ENCODE measurements at places on chromosomes 5 and 9. TPM values are rescaled to one million over a fixed set of nuclear protein-coding genes. Genes with fewer than 3 reads are reported as not detected.

- DNase-seq, result no peak
Measured at GRCh38 chr5:156834916-156835315, 15.2 kb upstream of the PPP1R2B start.

GALNT12 gene
- total RNA-seq, result 2.7 TPM

PCDHGA4 gene
- total RNA-seq, result 8.2 TPM

GRCh38 chr5:113293975-113294310, 140.8 kb downstream of the TSSK1B start:
- no peak for DNase-seq

- DNase-seq, result no peak
Measured at GRCh38 chr9:2138646-2139045, 123.5 kb downstream of the SMARCA2 start.

COL27A1 gene
- 3.9 TPM for total RNA-seq

- no peak for DNase-seq
Measured at GRCh38 chr5:172079876-172080275, 73.4 kb upstream of the FBXW11 start.

AK1 gene
- 121 TPM for total RNA-seq

GRCh38 chr5:142385194-142385593, 60.4 kb upstream of the SPRY4 start:
- no peak for DNase-seq

GRCh38 chr9:6133346-6134063, 82.1 kb upstream of the IL33 start:
- no peak for DNase-seq

DNA sequence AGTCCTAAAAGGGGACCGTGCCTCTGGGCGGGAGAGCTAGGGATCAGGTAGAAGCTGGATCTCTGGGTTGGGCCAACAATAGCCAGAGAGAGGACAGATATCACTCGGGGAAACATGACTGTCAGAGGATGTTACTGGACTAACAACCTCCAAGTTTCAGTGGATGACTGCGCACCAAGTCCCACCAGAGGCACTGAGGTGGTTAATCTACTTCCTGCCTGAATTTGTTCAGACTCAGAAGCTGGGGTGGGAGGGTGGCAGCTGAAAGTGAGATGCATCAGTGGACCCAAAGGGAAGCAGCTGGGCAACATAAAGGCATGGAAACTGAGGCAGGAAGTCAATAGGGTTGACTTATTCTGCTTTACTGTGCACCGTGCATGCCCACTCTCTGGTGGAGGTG, 130.1 kb upstream of the SLC44A1 start:
- DNase-seq, result no peak

GRCh38 chr5:66179297-66180051, 35.4 kb downstream of the SREK1 start:
- no peak for DNase-seq

GRCh38 chr5:113427871-113428574, 6.8 kb downstream of the TSSK1B start:
- DNase-seq, result peak; percentile 67

- DNase-seq, result no peak
Measured at GRCh38 chr5:163339148-163339547, 98.2 kb upstream of the CCNG1 start.

- DNase-seq, result no peak
Measured at GRCh38 chr5:143354025-143354424, 49.5 kb downstream of the NR3C1 start.

- no peak for DNase-seq
Measured at GRCh38 chr9:115393976-115394775, 276.2 kb upstream of the TNC start.

PRSS3 gene
- total RNA-seq, result not detected

SPINK5 gene
- 7.5 TPM for total RNA-seq

DNA sequence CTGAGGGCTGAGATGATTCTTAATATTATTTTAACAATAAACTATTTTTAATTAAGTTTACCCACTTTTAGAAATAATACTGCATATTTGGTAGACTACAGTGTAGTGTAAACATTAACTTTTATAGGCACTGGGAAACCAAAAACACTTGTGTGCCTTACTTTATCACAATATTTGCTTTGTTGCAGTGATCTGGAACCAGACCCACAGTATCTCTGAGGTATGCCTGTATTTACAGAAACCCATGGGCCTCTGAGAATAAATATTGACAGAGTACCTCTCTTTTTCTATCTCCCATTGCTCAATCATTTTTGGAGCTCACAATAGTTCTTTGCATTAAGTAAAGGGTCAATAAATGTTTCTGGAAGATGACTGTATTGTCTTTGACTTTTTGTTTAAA, 73.3 kb downstream of the SLCO4C1 start:
- DNase-seq, result no peak

FRRS1L gene
- 4.4 TPM for total RNA-seq

- no peak for DNase-seq
Measured at GRCh38 chr9:70255486-70255885, 3.3 kb upstream of the SMC5 start.

GDA gene
- 1.2 TPM for total RNA-seq

DNA sequence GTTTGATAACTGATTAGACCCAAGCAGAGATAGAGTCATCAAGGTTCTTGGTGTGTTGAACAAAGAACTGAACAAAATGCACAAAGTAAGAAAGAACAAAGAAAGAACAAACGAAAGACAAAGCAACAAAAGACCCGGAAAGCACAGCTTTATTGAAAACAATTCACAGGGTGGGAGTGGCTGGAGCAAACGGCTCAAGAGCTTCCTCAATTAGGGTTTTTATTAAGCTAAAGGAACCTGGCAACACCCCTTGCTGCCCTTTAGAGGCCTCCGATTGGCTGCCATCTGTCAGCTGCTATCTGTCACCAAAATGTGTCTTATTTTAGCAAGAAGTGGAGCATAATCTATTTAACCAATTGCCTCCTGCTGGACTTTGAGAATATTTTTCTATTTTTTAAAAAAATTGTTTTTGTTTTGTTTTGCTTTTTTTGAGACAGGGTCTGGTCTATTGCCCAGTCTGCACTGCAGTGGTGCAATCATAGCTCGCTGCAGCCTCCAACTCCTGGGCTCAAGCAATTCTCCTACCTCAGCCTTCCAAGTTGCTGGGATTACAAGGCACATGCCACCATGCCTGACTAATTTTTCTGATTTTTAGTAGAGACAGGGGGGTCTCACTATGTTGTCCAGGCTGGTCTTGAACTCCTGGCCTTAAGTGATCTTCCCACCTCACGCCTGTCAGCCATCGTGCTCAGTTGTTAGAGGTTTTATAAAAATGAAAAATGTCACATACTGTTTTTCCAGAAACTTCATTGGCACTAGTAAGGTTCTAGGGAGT, 7.7 kb upstream of the ABO start:
- no peak for DNase-seq

CAVIN4 gene
- 32.9 TPM for total RNA-seq

GHR gene
- not detected for total RNA-seq

DNA sequence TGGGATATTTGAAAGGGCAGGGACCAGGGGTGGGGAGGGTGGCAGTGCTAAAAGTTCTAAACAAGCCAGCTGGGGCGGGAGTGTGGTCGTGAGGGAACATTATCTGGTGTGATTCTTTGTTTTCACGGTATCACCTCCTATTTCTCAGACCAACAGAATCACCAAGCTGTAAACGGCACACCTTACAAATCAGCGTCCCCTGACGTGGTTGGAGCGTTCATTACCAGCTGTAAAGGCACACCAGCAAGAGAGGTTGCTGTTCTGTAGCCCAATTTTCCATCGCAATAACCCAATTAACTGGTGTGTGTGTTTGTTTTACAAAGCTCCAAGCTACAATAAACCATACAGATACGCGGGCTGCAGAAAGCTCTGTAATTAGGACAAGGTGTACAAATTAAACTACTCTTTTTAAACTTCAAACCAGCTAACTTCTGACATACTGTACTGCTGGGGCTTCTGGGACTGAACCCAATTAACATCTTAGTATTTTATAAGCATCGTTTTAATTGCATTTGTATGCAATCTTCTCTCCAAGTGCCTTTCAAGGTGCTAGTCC, 303.6 kb upstream of the CLINT1 start:
- DNase-seq, result no peak

SLC6A7 gene
- not detected for total RNA-seq

DNA sequence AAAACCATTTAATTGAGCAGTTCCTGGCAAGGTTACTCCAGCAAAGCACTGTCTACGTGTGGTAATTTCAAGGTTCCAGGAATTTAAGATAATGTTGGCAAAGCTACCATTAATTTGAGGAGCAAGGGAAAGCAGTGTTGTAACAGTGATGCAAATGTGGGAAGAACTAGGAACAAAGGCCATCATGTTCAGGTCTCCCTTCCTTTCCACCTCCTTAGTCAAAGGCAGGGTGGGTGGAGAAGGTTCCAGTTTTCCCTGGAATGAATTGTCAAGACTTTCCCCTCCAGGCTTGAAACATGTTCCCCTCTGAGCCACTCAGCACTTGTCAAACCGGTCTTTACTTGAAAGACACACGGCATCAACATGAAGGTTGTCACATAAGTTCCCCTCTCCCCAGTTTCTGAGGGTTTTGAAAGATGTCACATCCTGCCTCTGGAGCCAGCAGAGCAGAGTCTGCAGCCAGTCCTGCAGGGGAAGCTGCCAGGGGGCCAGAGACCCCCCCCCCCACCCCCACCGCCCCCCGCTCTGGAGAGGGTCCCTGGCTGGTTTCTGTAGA, 226.0 kb downstream of the GAS1 start:
- no peak for DNase-seq

FCHO2 gene
- total RNA-seq, result 13.3 TPM

DNA sequence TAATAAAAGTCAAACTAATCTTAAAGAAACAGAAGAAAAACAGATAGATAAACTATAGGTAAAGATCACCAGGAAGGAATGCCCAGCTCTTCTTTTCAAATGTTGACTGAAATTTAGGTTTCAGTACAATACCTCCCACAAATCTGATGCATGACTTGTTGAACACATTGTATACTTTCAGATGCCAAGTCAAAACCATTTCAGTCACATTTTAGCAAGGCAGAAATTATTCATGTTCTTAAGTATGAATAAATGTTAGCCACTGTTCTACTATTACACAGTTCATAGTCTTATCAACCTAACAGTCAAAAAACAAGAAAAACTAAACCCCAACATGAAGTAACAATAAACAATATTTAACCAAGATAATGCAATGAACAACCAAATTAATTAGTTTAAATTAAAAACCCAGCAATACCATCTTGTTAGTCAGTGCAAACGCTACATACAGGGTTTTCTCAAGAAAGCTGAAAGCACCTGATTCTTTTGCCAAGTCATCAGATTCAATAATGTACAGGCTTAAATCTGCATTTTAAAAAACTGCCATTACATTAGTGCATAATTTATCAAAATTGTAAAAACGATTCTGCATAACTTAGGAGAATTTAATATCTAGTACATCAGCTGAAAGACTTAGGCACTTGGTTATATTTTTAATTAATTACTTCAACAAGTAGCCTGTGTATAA, 20.0 kb upstream of the PDCL start:
- DNase-seq, result no peak

AGPAT2 gene
- 72.8 TPM for total RNA-seq

GZMA gene
- total RNA-seq, result not detected

GRCh38 chr5:119382169-119382568, 26.4 kb downstream of the TNFAIP8 start:
- DNase-seq, result no peak

DNA sequence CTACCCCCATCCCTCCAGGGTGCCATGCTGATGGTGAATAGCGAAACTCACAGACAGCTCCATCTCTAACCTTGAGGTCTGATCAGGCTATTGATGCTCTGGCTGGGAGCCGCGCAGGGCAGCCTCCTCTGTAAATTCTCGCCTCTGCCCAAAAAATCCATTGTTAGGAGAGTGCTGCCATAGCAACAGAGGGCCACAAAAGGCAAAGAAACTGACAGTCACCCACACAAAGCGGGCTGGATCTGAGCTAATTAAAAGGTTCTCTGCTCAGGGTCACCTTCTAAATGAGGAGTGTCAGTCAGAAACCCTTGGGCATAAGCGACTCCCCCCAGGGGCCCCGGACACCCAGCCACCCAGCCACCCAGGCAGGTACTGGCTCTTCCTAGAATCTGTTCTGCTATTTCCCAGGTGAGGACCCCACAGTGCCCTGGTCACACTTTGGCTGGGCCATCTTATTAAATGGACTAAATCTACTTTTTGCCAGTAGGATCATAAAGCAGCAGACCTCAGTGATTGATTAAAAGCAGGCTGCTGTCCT, 126.7 kb downstream of the MED10 start:
- DNase-seq, result no peak

DNA sequence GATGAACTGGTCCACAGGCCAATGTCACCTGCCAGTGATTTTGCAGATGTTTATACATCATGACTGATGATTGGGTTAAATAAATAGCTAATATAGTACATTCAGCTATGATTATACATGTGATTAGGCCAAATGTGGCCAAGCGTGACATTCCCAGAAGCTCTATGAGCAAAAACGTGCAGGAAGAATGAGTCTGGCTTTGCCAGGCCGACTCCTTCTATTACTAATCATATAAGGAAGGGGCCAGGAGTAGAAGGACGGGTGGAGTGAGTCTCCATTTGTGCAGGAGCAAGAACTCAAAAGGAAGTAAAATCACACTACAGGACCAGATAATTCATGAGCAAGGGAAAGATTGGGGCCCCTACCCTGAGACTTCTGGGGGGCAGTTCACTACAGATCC, 178.2 kb downstream of the ROR2 start:
- DNase-seq, result no peak

DNA sequence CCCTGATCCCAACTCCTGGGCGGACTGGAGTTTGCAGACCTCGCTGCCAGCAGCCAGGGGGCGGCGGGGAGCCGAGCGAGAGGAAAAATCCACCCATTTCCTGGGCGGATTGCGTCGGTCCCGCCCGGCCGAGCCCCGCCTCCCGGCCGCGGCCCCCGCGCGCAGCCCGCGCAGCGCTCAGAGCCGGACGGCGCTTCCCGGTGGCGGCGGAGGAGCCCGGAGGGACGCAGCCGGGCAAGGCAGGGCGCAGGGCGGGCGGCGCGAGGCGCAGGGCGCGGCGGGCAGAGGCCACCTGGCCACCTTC, at the start of gene OLFM1:
TSS of gene OLFM1 (plus strand) at position 180 of the 304 bp plus-strand sequence. CDS start 322 bp downstream, outside the sequence.
- peak; percentile 91 for DNase-seq

DNA sequence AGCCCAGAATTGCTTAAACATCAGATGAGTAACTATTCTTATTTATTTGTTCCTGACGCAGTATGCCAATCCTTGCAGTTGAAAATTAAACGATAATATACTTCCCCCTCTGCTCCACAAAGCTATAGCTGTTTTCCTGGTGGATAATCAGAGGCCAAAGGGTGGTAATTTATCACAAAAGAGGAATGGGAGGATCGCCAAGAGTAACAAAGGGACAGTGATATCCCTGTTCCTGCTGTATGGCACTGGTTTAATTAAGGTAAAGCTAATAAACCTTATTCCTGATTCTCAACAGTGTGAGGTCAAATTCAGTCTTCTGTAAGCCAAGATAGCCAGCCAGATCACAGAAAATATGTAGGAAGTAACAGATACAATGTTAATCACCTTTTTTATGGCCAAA, 33.4 kb upstream of the PTGER4 start:
- DNase-seq, result no peak

ZNF366 gene
- total RNA-seq, result not detected

GRCh38 chr5:79305706-79306105, 69.8 kb downstream of the JMY start:
- DNase-seq, result no peak

IL3 gene
- not detected for total RNA-seq

All from glutamatergic neuron (in vitro differentiated cells).